Natural killer cell (primary cell): ENCODE measurements at places on chromosomes 7 and 10. TPM values are rescaled to one million over a fixed set of nuclear protein-coding genes. Genes with fewer than 3 reads are reported as not detected.

Gene RARRES2
- total RNA-seq, result not detected

- DNase-seq, result no peak
- peaks cover 8% of the 10 kb centered on the region for H3K4me1 ChIP-seq
- H3K36me3 ChIP-seq, result no peaks in the 10 kb centered on the region
- no peak overlapping the region for H3K27ac ChIP-seq
- no peak overlapping the region for H3K4me3 ChIP-seq
- no peaks in the 10 kb centered on the region for H3K27me3 ChIP-seq
These were observed 6.9 kb upstream of the TNS3 start for GRCh38 chr7:47588704-47589225.

GRCh38 chr7:24825931-24826661 lies 68.8 kb upstream of the GSDME start:
- peaks cover 29% of the 10 kb centered on the region for H3K36me3 ChIP-seq
- no peaks in the 10 kb centered on the region for H3K27me3 ChIP-seq
- peak overlapping the region; percentile 68 for H3K27ac ChIP-seq

DNA sequence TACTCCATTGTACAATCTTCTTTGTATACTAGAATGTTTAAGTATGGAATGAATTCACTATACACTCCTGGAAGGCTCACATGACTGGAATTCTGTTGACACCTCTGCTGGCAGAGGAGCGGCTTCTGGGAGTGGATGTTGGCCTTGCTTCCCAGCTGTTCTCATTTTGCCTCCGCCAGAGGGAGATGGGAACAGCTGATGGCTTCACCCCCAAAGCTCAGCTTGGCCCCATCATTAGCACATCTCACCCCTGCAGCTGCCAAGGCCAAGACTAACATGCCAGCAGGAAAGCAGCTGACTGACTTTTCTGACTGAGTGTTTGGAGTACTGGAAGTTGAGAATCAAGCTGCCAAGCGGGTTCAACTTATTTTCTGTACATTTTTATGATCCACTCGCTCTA lies 15.1 kb downstream of the ADAM12 start:
- no peak for DNase-seq
- no peaks in the 10 kb centered on the region for H3K36me3 ChIP-seq
- no peak overlapping the region for H3K4me3 ChIP-seq
- no peak overlapping the region for H3K27ac ChIP-seq
- H3K27me3 ChIP-seq, result no peaks in the 10 kb centered on the region
- no peaks in the 10 kb centered on the region for H3K4me1 ChIP-seq

GRCh38 chr10:119291223-119291900 lies 84.0 kb downstream of the GRK5 start:
- peaks cover 33% of the 10 kb centered on the region for H3K4me1 ChIP-seq
- no peak overlapping the region for H3K27ac ChIP-seq
- no peaks in the 10 kb centered on the region for H3K36me3 ChIP-seq

GRCh38 chr10:79493806-79494205 lies 18.5 kb upstream of the EIF5AL1 start:
- no peak for DNase-seq
- no peak overlapping the region for H3K27ac ChIP-seq

DNA sequence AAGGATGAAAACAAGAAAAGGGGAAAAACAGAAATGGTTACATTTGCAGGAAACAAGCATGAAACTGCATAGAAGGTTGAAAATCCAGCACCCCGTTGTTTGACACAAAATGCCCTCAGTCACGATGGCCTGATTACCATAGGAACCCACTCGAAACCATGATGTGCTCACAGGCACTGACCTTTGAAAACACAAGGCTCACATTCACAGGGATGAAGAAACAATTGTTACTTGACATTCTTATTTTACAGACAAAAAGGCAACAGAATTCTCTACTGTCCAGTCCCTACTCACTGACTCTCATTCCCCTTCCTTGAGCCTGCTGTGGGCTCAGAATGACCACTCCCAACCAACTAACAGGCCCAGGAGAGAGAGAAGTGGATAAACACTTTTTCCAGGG lies 131.4 kb upstream of the PDLIM1 start:
- H3K27ac ChIP-seq, result no peak overlapping the region
- no peak for DNase-seq
- no peaks in the 10 kb centered on the region for H3K27me3 ChIP-seq
- no peaks in the 10 kb centered on the region for H3K4me1 ChIP-seq
